Stimulated activated CD4-positive, alpha-beta T cell treated with anti-CD3 and anti-CD28 coated beads, TNF-alpha, amount 100 ng/mL, for 1 hour (primary cell): ENCODE measurements at places on chromosomes 7 and 10.

- no peak for DNase-seq
Measured at GRCh38 chr7:106318482-106318881, 33.7 kb upstream of the NAMPT start.

- no peak for DNase-seq
Measured at GRCh38 chr10:129398711-129399141, 68.3 kb upstream of the MGMT start.

DNA sequence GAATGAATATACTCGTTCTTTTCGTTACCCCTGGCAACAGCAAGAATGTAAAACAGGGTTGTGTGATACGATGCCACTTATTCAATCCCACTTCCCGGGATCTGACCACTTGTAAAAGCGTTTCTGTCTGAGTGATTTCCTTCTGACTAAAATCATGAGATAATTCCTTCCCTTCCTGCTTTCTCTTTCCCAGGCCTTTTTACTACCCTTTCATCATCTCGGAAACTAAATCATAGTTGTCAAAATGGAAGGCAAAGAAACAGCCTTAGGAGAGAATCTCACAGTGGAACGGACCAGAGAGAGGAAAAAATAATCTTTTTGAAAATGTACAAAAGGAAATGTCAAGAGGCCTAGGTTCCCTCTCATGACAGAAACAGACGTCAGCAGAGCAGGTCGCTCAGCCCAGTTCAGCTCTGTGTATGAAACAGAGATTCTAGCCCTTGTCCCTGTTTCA lies 29.8 kb downstream of the DIP2C start:
- DNase-seq, result no peak

GRCh38 chr10:112951359-112952281 lies 1.6 kb downstream of the TCF7L2 start:
- DNase-seq, result peak; percentile 25

DNA sequence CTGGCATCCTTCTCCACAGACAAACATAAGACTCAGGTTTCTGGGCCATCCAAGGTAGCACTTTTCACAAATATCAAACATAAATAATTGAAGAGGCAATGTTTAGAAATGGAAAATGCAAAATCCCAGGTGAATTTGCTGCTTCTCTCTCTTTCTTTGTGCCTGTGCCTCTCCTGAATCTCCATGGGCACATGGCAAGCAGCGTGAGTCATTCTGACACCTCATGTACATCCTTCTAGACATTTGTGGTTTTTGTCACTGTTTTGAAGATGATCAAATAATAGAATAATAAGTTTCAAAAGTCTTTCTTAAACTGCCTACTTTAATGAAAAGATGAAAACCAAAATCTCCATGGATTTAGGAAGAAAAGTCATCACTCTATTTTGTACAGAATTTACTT lies 60.3 kb upstream of the RAB11FIP2 start:
- DNase-seq, result no peak

GRCh38 chr10:14416308-14416700 lies 85.6 kb upstream of the FRMD4A start:
- DNase-seq, result no peak

DNA sequence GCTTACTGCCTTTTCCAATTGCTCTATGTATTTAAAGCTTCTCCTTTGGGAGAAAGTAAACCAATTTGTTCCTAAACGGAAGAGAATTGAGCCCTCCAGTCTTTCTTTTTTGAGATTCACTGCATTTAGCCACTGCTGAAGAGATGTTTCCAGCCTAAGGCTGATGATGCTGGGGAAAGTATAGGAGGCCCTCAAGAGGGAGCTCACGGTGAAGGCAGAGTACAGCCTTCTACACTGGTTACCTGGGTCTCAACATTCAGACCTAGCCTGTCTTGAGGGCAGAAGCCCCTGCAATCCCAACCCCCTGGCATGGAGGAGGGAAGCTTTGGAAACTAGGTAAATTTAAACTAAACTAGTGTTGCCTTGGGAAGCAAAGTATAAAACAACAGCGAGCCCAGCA lies 316.7 kb upstream of the TPK1 start:
- DNase-seq, result no peak

GRCh38 chr10:21279217-21279575 lies 246.3 kb downstream of the SKIDA1 start:
- DNase-seq, result no peak

GRCh38 chr10:62037890-62038608 lies 136.6 kb downstream of the ARID5B start:
- no peak for DNase-seq

DNA sequence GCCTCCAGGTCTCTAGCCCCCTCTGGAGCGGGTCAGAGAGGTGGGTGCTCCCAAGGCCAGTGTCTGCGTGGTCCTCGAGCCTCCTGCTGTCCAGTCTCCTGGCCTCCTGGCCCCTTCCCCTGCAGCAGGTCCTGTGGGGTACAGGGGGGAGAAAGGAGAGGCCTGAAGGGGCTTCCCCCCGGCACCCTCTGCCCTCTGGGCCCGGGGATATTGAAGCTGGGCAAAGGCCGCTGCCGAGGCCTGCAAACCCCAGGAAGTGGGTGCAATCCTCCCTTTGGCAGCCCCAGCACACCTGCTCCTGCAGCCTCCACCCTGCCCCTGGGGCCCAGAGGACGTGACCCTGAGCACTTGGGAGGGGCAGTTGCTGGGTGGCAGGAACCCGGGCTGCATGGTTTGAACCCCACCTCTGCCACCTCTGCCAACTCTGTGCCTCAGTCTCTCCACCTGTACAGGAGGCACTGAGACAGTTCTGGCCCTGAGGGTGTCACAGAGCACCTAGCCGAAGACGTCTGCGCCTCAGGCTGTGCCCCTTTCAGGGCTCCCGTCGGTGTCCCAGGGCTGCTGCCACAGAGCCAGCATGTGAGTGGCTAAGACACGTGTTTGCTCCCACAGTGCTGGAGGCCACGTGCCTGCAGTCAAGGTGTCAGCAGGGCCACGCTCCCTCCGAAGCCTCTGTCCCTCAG lies 59.1 kb upstream of the INPP5A start:
- no peak for DNase-seq

GRCh38 chr10:128927497-128928161 lies 539.4 kb upstream of the MGMT start:
- no peak for DNase-seq

- no peak for DNase-seq
Measured at GRCh38 chr10:34916314-34916713, 101.2 kb upstream of the PARD3 start.

DNA sequence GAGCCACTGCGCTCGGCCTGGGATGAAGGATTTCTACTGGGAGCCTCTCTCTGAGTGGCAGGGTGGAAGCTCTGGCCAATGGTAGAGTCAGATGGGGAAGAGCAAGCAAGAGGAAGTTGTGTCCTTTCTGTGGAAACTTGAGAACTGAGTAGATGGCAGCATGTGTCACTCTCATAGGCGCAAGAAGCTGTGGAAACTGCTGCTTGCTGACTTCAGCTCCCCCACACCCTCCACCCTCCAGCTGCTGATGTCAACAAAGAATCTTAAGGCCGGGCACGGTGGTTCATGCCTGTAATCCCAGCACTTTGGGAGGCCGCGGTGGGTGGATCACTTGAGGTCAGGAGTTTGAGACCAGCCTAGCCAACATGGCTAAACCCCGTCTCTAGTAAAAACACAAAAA lies 39.8 kb upstream of the SRGN start:
- DNase-seq, result no peak

DNA sequence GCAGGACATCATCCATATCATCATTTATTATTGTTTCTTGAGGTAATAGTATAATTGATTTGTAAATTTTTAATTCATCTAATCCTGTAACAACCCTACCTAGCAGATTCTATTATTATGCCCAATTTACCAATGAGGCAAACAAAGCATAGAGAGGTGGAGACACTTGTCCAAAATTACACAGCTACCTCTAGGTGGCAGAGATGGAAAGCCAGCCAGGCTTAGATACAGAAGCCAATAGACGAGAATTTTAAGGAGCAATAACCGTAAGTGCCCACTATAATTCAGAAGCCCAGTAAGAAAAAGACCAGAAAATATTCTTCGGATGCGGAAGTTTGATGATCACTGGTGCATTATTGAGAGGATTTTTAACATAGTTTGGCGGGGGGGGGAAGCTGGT lies 54.0 kb downstream of the ANK3 start:
- no peak for DNase-seq

GRCh38 chr7:85176197-85176596 lies 10.7 kb downstream of the SEMA3D start:
- no peak for DNase-seq

DNA sequence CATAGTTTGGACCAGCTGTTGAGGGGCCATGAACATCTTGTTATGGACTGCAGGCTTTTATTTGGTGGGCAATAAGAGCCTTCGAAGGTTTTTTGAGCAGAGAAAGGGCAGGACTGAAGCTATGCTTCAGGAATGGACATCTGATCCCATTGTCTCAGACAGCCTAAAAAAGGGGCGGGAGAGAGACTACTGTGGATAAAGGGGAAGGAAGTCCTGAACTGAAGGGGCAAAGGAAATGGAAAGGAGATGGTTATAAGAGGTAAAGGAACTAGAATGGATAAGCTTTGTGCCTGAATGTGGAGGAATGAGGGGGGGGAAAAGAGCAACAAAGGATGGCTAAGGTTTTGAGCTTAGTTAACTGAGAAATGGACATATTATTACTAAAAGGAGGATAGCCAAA lies 172.5 kb downstream of the SKAP2 start:
- no peak for DNase-seq

DNA sequence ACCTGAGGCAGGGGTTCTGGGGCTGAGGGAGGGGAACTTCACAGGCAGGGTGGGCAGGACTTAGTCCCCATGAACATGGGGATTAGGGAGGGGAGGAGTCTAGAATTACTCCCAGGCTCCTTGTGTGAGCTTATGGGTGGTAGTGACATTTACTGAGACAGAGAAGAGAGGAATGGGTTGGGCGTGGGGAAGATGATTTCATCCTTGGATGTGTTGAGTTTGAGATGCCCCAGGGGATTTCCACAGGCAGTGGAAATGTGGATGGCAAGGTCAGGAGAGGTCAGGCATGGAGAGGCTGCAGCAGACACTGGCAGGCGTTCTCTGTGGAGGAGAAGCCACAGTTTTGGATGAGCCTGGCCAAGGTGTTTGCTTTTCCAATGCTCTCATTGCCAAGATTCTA lies 26.4 kb upstream of the GSDME start:
- DNase-seq, result no peak

- no peak for DNase-seq
Measured at GRCh38 chr7:4067874-4068273, 614.2 kb upstream of the FOXK1 start.

GRCh38 chr10:20088061-20088701 lies 271.9 kb downstream of the PLXDC2 start:
- DNase-seq, result no peak

GRCh38 chr7:5635006-5635405 lies 146.5 kb downstream of the RNF216 start:
- DNase-seq, result no peak

DNA sequence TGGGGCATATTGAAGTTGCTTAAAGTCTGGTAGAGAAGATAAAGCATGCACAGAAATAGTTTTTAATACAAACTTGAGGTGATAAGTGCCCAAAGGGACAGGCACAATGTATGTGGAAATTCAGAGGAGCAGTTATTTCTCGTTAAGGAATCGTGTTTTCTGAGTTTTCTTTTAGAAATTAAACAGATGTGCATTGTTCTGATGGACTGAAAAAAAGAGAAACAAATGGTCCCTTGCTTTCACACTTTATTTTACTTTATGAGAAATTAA lies 45.6 kb downstream of the CNNM2 start:
- DNase-seq, result no peak

DNA sequence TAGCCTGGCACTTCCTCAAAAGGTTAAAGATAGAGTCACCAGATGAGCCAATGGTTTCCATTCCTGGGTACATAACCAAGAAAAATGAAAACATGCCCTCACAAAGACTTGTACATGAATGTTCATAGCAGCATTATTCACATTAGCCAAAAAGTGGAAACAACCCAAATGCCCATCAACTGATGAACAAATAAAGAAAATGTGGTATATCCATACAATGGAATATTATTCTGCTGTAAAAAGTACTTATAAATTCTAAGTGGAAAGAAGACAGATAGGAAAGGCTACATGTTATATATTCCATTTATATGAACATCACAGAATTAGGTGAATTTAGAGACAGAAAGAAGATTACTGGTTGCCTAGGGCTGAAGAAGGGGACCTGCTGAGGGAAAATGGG lies 10.7 kb upstream of the SLC16A9 start:
- DNase-seq, result no peak

DNA sequence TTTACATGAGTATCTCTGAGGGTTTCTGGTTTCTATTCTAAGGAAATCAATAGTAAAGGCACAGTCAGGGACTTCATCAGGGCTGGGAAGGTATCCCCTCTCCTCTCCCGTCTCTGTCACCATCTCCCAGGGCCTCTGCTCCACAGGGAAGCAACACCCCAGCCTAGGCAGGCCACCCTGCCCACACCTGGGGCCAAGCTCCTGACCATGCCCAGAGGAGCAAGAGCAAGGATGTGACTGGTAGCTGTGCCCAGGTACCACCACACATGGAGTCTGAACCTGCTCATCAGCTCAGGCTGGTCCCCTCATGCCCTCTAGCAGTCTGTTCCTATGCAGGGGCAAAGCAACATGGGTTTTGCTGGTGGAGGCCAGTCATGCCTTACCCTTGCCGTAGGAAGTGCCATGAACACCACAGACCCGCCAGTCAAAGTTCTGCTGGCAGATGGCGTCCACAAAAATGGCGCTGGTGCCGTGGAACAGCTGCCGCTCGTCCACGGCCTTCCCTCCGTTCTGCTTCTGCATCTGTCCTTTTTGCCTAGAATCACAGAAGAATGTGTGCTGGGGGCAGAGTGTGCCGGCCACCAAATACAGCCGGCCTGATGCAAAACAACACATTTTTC lies 36.8 kb downstream of the PARP12 start:
- DNase-seq, result no peak

DNA sequence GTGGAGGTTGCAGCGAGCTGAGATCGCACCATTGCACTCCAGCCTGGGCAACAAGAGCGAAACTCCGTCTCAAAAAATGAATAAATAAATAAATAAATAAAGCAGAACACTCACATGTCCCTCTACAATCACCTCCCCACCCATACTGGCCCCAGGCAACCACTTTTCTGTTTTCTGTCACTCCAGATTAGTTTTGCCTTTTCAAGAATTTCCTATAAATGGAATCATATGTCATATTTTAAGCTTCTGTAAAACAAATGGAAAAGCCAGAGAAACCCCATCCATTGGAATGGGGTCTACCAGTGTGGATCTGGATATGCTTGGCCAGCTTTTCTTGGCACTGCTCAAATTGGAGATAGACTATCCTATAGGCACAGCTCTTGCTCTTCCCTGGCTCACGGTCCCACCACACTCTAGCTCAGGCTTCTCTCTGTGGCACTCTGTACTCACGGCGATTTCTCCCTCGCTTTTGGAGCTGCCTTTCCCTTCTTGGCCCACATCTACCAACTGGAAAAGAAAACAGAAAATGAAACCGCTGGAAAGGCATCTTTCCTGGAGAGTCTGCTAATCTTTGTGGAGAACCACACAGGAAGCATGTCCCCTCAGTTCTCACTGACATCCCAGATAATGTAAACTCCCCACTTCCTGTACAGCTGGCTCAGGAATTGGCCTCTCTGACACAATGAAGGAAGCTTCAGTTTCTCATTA lies 210.1 kb downstream of the JCAD start:
- DNase-seq, result no peak

DNA sequence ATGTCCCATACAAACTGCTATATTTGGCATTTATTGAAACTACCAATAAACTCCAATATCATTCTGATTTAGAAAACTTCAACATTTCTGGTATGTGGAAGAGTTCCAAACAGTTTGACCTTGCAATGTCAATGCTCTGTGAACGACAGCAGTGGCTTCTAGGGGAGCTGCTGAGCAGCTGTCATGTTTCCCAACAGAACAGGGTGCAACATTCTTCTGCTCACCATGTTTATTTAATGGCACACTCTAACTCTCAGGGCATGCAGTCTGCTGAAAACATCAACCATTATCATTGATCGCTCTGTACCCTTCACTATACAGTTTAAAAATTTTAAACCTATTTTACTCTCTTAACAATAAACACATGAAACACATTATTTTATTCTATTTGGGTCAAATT lies 25.9 kb downstream of the LMOD2 start:
- DNase-seq, result no peak
